ENCODE measurements at places on chromosomes 12 and 14.

- no peak for DNase-seq
Observed at GRCh38 chr14:53948205-53948884, 8.3 kb downstream of the BMP4 start.

DNA sequence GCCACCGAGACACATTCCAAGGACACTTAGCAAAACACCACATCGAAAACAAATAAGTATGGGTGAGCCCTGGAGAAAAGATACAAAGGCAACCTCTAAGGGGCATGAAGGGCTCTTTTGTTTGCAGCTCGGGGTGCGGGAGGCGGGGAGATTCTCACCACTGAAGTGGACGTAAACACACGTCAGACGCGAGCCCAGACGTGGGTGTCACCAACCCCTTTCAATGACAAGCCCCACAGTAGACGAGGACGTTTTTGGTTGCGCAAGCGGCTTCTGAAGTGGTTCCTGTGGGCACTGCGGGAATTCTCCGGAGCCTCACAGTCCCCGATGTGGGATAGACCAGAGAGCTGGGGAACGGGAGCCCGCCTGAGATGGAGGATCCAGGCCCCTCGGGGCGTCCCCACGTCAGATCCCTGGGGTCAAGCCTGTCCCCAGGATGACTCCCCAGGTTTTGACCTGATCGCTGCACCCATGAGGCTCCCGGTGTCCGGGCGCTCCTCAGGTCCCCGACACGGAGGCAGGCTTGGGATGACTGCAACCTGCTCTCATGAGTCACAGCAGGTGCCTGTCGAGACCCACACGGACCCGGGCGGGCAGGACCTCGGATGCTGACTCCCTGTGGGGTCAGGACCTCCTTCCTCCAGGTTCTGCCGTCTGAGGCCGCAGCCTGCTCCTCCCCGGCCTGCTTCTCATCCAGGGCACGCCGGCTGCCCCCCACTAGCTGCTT, 20.3 kb upstream of the ADGRD1 start:
- no peak for DNase-seq

GRCh38 chr12:118098401-118098800, 5.4 kb downstream of the VSIG10 start:
- DNase-seq, result no peak

GRCh38 chr12:56061982-56062381, 18.0 kb upstream of the ERBB3 start:
- DNase-seq, result no peak

DNA sequence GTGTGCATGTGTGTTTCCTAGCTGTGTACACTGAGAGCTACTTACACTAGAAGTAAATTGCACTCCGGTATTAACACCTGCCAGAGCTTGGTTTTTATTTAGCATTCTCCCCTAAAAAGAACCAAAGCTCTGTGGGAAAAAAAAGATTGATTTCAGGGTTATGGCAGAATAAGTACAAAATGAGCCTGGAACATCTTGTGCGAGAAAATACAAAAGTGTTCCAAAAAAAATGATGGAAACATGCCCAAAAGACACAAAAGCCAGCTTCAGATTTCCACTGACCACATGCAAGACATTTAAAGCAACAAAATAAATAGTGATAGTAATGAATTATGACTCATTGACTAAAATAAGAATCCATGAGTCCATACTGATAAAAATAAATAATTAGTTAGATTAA, 188.3 kb downstream of the GXYLT1 start:
- DNase-seq, result no peak

- no peak for DNase-seq
Observed at GRCh38 chr12:49161092-49161795, 27.6 kb downstream of the TUBA1A start.

DNA sequence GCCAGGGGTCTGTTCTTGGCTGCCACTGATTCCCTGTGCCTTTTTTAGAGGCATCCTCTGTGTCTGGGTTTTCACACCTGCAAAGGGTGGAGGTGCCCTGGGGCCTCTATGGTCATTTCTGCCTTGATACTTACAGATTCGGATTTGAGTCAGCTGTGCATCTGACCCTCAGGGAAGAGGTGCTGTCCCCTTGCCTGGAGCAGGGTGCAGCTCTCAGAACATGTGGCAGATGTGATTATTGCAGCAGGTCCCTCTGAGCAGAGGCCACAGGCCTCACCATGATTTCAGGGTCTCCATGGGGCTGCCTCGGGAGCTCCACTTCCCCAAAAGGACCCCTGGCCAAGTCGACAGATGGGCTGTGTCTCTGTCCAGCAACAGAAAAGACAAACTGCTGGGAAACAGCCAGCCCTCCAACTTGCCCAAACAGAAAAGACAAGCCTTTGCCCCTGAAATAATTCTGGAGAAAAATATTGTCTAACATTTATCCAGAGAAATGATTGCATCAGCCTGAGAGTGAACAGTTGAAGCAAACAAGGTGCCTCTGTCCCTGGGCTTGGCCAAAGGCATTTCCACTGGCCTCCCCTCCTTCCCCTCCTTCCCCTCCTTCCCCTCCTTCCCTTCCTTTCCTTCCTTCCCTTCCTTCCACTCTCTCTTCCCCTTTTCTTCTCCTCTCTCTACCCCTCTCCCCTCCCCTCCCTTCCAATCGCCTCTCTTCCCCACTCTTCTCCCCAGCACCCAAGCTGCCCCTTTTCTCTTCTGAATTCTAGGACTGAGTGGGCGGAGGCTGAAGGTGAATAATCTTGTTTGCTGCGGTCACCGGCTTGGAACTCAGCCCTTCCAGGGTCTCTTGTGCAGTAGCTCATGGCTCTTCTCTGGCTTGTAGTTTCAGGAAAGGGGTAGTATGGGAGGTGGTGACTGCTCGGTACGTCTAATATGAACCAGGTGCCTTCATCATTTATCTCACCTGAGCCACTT, 676 bp downstream of the SERPINA3 start:
- no peak for DNase-seq

GRCh38 chr12:1517734-1518525, 76.5 kb downstream of the FBXL14 start:
- DNase-seq, result no peak

- no peak for DNase-seq
Observed at GRCh38 chr12:108449478-108449877, 65.6 kb upstream of the FICD start.

DNA sequence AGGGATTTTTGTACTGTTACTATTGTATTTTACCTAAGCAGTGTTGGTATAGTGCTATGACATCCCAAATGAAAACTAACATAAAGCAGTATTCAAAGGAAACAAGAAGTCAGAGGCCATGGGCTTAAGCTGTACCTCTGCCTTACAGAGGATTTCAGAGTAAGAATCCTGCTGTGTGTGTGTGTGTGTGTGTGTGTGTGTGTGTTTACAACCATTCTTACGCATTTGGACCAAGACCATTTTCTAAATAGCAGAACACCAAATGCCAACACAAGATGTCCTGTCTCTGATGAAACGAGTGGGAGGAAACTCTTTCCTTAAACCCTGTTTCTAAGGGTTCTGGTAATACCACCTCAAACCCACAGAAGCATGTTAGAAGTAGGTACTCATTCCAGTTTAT, 64.4 kb downstream of the PPP1R36 start:
- no peak for DNase-seq

DNA sequence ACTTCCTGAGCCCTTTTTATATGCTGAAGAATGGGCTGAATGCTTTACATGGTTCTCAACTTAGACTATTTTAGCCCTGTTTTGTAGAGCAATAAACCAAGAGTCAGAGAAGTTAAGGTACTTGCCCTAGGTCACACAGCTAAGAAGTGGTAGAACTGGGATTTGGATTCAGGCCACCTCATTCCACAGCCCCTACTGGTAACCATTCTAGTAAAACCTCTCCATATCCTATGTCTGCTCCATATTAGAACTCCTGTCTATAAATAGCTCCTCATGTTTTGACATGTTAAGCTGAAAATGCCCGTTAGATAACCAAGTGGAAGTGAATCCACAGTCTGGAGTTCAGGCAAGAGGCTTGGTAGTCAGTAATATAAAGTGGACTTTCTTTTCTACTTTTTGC, 111.6 kb downstream of the HECTD4 start:
- DNase-seq, result no peak

GRCh38 chr12:50988871-50989270, 36.5 kb downstream of the HIGD1C start:
- DNase-seq, result no peak

- no peak for DNase-seq
Observed at GRCh38 chr12:54371328-54372112, 7.2 kb upstream of the GPR84 start.

- no peak for DNase-seq
Observed at GRCh38 chr12:115922952-115923564, 354.4 kb downstream of the MED13L start.

- no peak for DNase-seq
Observed at GRCh38 chr14:105013150-105013785, 7.6 kb downstream of the CDCA4 start.

DNA sequence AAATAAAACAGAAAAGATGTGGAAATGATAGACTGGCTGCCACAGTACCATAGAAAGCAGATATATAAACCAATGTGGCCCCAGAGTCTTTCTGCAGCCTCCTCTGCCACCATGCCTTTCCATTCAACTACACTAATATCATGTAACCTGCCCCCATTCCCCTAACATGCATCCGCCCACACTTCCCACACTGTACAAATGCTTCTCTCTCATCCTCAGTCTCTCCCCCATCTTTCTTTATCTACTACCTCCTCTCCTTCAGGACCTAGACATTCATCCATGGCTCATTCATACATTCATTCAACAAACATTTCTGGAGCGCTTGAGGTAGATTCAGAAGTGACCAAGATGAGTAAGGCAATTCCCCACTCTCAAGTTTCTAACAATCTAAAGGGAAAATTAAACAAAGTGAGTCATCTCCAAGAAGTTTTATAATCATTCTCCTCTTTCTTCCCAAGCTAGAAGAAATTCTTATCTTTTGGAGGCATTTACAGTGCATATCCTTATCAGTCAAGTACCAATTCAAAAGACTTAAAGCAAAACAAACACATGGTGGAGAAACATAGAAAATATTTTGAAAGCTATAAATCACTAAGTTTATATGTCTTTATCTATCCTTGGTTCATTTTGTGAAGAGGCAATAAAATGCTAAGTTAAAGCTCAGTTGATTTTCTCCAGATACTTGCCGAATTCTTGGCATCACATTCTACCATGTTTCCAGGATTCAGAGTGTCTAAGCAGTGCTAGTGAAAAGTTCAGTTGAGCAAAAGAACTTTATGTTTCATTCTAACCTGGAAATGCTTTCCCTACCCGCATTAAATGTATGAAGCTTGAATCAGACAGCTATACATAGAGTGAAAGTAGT, 70.5 kb upstream of the FRMD6 start:
- DNase-seq, result no peak

DNA sequence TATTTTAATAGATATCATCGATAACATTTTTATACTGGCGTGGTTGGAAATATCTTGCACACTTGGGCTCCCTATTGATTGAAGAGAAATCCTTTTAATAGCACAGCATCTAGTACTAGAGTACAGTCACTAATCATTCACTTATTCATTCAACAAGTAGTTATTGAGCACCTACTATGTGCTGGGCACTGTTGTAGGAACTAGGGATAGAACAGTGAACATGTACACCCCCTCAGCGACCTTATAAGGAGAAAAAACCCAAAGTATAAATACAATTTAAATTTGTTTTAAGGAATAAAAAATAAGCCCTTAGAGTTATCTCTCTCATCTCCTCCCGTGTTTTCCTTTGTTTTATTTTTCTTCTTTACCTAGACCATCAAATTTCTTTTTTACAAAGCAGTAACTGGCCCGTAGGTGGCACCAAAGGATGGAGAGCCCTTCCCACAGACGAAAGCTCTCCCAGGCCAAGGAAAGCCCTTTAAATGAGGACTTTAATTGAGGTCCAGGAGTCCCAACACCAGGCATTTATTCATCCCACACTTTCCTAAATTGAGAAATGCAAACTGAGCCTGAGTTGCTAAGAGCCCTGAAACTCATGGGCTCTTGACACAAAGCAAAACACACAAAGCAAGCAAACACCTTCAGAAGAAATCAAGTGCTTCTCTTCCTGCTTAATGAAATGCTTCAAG, 29.0 kb downstream of the PEBP1 start:
- no peak for DNase-seq

DNA sequence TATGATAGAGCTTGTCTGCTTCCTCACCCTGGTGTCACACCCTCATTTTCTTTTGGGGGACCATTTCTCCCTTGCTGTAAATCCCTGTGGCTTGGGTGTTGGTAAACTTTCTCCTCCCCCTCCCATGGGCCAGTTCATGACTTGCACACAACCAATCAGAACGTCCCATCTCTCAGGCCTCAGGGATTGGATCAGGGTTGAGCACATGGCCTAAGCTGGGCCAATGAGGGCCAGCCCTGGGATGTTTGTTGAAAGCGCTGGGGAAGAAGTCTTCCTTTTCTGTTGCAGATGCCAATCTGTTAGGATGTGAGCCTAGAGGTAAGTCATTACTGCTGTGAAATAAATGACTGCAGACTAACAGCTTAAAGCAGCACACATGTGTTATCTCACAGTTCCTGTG, 136.7 kb downstream of the AACS start:
- no peak for DNase-seq

DNA sequence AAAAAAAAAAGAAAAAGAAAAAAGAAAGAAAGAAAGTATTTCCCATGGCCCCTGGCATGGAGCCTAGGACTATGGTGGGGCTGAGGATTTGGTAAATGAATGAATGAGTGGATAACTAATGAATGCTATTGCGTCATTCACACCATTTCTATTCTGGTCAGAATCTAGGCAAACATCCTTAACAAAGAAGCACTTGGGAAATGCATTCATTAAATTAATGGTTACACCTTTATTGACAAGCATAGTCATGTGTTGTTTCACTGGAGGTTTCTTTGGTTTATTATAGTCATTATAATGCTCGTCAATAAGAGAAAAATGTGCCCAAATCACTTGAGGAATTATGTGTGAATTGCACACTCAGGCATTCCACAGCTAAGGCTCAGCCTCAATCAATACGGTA, 13.6 kb upstream of the AQP2 start:
- no peak for DNase-seq

DNA sequence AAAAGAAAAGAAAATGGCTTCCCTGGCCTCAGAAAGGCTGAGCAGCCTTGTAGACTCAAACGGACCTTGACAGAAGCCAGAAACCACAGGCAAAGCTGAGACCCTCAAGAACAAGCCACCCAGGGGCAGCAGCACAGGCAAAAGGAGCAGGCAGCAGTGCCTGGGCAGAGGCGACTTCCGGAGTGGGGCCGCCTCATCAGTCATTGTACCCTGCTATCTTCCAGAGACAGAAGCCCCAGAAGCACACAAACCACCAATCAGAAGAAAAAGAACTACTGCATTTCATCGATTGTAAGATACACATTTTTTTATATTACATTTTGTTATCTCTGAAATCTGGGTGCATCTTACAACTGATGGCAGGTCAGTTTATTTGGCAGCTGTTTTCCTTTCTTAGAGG, 58.2 kb upstream of the ZFP36L1 start:
- DNase-seq, result no peak

GRCh38 chr12:113261847-113262470, 40.7 kb downstream of the TPCN1 start:
- DNase-seq, result peak; percentile 37

- no peak for DNase-seq
Observed at GRCh38 chr12:22935501-22935900, 310.5 kb downstream of the ETNK1 start.

- DNase-seq, result no peak
Observed at GRCh38 chr14:29310210-29310609, 543.6 kb downstream of the FOXG1 start.

GRCh38 chr12:108724054-108724889, 7.0 kb downstream of the CORO1C start:
- DNase-seq, result peak; percentile 35
